ENCODE measurements at places on chromosomes 1 and 21.

GRCh38 chr1:43067977-43068751 lies 103.9 kb downstream of the EBNA1BP2 start:
- no peak for DNase-seq

DNA sequence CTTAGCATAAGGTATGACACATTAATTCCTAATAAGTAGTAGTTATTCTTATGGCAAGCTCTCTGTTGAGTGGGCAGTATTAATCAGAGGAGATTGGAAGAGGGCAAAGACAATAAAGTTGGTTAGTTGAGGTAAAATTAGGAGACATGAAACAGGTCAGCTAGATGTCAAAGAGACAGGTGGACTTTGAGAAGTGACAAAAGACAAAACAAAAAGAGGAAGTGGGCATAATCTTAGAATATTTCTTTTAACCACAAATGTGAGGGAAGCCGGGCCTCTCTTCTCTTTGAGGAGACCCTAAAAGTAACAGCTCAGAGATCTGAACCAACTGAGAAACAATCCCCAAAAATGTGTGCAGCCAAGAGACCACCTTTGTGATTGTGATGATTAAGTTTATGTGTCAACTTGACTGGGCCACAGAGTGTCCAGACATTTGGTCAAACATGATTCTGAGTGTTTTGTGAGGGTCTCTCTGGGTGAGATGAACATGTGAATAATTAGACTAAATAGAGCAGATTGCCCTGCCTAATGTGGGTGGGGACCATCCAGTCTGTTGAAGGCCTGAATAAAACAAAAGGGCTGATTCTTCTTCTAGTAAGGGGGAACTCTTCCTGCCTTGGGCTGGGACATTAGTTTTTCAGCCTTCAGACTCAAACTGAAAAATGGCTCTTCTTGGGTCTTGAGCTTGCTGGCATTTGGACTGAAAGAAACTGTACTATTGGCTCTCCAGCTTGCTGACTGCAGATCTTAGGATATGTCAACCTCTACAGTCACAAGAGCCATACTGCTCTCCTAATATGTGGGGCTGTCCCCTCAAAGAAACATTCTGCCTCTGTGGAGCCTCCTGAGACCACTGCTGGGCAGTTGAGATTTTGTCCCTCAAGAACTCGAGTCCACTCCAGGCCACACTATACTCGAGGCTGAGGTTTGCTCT lies 40.0 kb downstream of the FCRL5 start:
- no peak for DNase-seq

DNA sequence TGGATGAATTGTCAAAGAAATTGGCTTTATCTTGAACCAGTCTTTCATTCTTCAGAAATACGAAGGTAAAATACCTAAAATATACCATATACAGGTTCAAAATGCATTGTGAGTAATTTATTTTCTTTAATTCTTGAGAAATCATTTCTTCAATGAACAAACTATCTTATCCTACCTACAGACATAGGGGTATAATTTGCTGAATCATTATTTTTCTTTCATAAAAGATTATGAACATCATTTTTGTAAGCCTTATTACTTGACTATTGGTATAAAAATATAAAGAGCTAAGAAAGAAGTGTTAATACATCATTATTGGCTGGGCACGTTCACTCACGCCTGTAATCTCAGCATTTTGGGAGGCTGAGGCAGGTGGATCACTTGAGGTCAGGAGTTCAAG lies 167.7 kb downstream of the DNAH14 start:
- no peak for DNase-seq

- DNase-seq = no peak
These were observed 258.5 kb downstream of the BACH1 start for GRCh38 chr21:29557200-29557599.

GRCh38 chr1:47547753-47548573 lies 110.1 kb downstream of the FOXD2 start:
- DNase-seq = no peak

DNA sequence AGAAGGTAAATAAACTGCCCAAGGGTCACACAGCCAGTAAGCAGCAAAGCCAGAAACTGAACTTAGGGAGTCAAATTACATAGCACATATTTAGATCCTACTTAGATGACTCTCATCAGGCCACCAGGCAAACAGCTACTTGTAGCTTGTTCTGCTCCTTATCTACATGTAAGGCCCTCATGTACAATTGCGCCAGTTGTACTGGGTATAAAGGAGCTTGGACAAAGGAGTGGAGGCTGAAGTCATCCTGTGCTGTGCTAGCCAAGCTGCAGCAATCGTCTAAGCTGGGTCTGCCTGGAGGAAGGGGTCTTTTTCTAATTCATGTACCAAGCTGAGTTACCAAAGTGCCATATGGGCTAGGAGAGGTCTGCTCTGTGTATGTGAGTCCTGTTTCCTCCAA lies 12.8 kb downstream of the ETNK2 start:
- DNase-seq = no peak

GRCh38 chr1:18948048-18948912 lies 8.2 kb downstream of the IFFO2 start:
- no peak for DNase-seq

DNA sequence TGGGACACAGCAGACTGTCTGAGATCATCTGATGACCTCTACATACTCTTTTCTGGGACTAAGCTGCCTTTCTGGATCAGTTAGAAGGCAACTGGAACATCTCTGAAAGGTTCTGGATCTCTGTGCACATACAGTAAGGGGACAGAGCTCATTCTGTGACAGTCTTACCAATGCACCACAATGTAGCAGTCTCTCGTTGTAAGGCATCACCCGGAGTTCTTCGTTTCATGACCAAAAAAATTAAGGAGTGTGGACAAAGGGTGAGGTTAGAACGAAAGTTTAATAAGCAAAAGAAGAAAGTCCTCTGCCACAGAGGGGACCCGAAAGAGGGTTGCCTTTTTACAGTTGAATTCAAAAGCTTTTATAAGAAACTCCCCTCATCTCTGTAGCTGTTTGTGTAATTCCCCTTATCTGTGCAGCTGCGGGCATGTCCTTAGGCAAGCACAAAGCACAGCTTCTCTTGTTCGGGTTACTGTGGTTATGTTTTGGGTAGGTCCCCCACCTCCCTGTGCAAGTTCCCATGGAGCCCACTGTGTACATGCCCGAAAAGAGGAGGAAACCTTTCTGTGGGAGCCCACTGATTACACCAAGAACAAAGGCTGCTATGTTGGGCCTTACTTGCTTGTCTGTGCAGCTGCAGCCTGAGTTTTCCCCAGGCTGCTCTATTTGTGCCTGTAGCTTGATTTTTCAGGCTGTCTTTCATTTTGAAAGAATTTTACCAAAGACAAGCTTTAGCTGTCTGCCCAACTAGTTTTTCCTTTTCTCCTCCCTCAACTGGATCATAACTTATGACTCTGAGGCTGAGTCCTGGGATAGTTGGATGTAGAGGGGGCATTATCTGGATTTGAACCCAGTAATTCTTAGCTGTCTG lies 53.1 kb upstream of the CACNA1E start:
- DNase-seq = no peak

- DNase-seq = no peak
These were observed 10.0 kb downstream of the COL24A1 start for GRCh38 chr1:86146566-86146965.

- DNase-seq = no peak
These were observed 18.4 kb downstream of the FMN2 start for GRCh38 chr1:240109920-240110636.

GRCh38 chr1:6512908-6513280 lies 21.4 kb upstream of the PLEKHG5 start:
- DNase-seq = no peak

GRCh38 chr1:38239258-38239835 lies 192.8 kb upstream of the POU3F1 start:
- DNase-seq = no peak

GRCh38 chr1:43446388-43446740 lies 7.4 kb downstream of the HYI start:
- no peak for DNase-seq

GRCh38 chr1:228894442-228894989 lies 159.2 kb downstream of the RHOU start:
- DNase-seq = no peak

GRCh38 chr1:163720294-163720693 lies 398.5 kb downstream of the NUF2 start:
- DNase-seq = no peak

GRCh38 chr1:212557739-212558692 lies 50.5 kb upstream of the ATF3 start:
- DNase-seq = no peak

DNA sequence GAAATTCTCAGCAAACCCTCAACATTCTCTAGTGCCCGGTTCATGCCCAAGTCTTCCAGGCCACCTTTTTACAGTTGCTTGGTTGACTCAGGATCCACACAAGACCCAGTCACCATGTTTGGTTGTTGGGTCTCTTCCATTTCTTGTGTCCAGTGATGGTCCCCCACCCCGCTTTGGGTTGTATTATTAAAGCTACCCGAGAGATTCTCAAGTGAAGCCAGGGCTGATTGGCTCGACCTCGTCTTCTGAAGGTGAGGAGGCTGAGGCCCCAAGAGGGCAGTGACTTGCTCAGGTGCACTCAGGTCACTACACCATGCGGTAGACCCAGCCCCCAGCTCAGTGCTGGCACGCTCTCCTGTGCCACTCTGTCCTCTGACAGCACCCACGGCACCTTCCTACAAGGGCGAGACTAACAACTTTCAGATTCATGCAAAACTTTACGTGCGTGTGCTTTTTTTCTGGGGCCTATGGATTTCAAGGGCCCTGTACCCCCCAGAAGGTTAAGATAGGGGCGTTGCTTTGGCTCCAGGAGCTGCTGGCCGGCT lies 50.3 kb downstream of the CAPN9 start:
- DNase-seq = no peak

DNA sequence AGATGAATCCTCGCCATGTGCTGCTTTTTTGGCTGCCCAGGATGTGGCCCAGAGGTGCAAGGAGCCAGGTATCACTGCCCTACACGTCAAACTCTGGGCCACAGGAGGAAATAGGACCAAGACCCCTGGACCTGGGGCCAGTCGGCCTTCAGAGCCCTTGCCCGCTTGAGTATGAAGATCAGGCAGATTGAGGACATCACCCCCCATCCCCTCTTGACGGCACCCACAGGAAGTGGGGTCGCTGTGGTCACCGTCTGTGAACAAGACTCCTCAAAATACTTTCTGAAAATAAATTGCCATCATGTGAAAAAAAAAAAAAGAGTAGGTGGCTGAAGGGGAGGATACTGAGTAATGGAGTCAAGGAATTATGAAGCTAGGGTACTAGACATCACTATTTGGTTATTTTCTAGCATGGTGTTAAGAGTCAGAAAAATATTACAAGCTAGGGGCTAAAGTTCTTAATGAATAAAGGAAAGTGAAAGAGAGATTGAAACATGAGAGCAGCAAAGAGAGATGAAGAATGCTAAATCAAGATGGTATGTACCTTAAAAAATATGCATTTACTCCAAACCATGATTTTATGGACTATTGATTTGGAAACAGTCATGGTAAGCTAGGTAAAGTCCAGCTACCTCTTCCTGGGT lies 84.9 kb downstream of the CLEC20A start:
- no peak for DNase-seq

DNA sequence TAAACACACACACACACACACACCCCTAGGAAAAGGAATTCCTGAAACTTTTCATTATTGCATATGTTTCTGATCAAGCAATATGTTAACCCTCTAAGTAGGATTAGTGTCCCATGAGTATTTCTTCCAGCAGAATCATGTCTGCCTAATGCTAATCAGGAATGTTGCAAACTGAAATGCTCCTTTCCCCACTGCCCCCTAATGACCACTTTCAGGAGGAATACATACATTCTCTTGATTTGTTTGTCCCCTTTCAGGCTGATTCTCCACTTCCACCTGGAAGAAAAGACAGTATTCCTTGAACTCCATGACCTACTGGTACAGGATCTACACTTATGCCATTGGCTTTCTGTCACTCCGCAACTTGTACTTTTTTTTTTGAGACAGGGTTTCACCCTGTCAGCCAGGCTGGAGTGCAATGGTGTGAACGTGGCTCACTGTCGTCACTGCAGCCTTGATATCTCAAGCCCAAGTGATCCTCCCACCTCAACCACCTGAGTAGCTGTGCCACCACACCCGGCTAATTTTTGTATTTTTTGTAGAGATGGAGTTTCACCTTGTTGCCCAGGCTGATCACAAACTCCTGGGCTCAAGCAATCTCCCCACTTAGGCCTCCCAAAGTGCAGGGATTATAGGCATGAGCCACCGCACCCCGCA lies 56.7 kb downstream of the LRIG2 start:
- DNase-seq = no peak

- DNase-seq = peak; percentile 16
These were observed 694 bp downstream of the MEAF6 start for GRCh38 chr1:37513795-37514349.

- no peak for DNase-seq
These were observed 77.1 kb downstream of the PBX1 start for GRCh38 chr1:164635803-164636731.

GRCh38 chr1:169914531-169914930 lies 20.8 kb upstream of the SCYL3 start:
- no peak for DNase-seq

DNA sequence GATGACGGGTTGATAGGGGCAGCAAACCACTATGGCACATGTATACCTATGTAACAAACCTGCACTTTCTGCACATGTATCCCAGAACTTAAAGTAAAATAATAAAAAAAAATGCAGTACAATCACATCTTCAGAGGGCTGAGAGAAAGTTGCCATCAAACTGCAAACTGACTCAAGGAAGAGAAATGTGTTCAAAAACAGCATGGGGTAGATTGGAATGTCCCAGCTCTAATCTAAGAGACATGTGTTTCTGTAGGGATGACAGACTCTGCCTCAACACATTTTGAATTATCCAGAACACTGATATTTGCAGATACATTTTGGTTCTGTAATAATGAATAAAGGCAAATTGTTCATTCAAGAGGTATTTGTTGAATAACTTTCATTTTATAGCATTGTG lies 171.2 kb upstream of the RUNX1 start:
- DNase-seq = no peak

GRCh38 chr1:202498542-202498941 lies 150.0 kb downstream of the PPP1R12B start:
- no peak for DNase-seq

- DNase-seq = no peak
These were observed 44.1 kb upstream of the EIF4G3 start for GRCh38 chr1:21220815-21221214.

- DNase-seq = no peak
These were observed 8.1 kb upstream of the SFT2D2 start for GRCh38 chr1:168217664-168218063.

DNA sequence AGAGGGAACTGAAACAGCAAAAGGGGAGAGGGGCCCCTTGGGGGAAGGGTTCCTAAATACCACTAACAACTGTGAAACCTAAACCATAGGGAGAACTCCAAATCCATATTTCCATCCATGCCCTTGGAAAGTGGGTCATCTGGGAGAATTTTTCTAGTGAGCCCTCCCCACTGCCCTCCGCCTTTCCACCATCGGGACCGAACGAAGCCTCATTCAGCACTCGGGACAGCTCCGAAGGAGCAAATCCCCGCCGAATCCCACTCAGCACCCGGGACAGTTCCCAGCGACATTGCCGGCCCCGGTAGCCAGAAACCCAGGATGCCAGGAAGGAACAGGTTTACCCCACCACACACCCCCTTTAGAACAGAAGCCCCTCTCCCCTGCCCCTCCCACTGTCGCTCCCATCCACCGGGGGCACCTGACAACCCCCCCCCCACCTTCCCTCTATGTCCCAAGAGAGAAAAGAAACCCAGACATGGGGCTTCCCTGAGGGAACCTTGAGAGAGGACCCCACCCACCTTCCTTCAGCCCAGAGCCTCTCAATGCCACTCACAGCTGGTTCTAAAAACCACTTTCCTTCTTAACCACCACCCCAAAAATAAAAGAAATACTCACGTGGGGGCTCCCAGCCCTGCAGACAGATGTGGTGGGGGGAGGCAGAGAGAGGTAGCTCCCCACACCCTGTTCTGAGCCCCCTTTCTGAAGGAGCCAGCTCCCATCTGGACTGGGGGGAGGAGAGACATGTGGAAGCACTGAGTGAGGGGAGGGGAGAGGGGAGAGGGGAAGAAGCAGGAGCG lies 4.5 kb downstream of the DLGAP3 start:
- DNase-seq = peak; percentile 57

Measured in hematopoietic multipotent progenitor cell treated with erythropoietin and hydrocortisone succinate and interleukin-3 and kit ligand, for 8 days (in vitro differentiated cells).